Gastrocnemius medialis (tissue), 4 donors: ENCODE measurements at places on chromosomes 2 and 18. TPM values are rescaled to one million over a fixed set of nuclear protein-coding genes. Genes with fewer than 3 reads are reported as not detected.

GRCh38 chr2:94923196-94923595 is 52.0 kb downstream of the TEKT4 start:
- DNase-seq = no peak

VWA3B gene
- not detected for total RNA-seq

IGFBP2 gene
- total RNA-seq = 30.9 TPM

DNA sequence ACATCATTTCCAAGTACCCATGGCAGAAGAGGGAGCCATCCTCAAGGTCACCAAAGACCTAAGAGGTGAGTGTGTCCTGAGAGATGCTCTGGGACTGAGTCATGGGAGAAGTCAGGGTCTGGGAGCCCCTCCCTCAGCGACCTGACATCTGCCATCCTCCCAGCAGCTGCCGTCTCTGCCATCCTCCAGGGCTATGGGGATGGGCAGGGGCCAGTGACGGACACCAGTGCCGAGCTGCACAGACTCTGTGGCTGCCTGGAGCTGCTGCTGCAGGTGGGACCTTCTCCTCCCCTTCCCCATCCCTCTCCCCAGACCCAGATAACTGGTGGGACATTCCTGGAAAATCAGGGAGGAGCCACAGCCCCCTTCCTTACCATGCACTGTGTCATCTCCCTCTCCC is 1.5 kb downstream of the RUFY4 start:
- DNase-seq = no peak

SULT1C2 gene
- 0.10 TPM for total RNA-seq

GRCh38 chr2:35082072-35082471 is 1273.5 kb upstream of the CRIM1 start:
- no peak for DNase-seq

GRCh38 chr2:186716899-186717298 is 23.0 kb downstream of the FAM171B start:
- DNase-seq = no peak

DNA sequence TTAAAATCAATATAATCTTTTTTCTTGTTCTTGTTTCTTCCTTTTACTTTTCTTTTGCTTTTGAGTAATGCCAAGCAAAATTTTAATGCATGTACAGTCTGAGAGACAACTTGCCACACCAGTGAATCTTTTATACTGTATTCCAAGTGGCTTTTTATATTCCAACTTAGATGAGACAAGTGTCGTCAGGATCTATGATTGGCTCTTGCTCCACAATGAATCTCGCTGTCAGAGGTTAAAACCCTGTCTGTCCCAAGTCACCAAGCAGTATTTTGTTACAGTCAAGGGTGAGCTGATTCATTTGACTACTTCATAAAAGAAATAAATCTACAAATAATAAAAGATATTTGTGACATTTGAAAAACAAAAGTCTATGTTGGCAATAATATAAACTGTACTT is at the start of gene MSTN:
MSTN (minus strand) TSS at position 129 of the 400 bp plus-strand sequence. CDS start 133 bp downstream, outside the sequence.
- no peak for DNase-seq

HRH4 gene
- total RNA-seq = not detected

DNA sequence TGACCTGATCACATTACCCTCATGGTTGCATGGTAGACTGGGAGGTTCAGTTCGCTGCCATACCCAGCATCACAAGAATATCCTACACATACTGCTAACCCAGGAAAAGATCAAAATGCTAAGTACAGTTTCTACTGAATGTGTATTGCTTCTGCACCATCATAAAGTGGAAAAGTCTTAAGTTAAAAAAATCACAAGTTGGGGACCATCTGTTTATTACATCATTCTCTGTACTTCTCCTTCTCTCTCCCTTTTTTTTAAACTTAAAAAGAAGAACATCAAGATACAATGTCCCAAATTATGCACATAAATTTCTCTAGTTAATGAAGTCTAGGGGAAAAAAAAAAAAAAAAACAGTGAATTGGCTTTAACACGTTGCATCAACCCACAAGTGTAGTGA is 43.3 kb downstream of the NBAS start:
- DNase-seq = no peak

DNA sequence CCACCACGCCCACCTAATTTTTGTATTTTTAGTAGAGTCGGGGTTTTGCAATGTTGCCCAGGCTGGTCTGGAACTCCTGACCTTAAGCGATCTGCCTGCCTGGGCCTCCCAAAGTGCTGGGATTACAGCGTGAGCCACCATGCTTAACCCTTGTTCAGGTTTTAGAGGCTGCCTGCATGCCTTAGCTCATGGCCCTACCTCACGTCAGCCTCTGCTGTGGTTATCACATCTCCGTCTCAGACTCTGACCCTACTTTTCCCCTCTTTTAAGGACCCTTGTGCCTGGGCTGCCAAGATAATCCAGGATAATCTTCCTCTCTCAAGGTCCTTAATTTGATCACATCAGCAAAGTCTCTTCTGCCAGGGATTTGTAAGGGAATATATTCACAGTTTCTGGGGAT is 98.2 kb upstream of the PMAIP1 start:
- DNase-seq = no peak

MLPH gene
- 7.5 TPM for total RNA-seq

G6PC2 gene
- total RNA-seq = not detected

GRCh38 chr18:45828917-45829811 is 3.7 kb downstream of the SIGLEC15 start:
- no peak for DNase-seq

- no peak for DNase-seq
Observed at GRCh38 chr18:53490019-53490418, 734.5 kb downstream of the MBD2 start.

DNA sequence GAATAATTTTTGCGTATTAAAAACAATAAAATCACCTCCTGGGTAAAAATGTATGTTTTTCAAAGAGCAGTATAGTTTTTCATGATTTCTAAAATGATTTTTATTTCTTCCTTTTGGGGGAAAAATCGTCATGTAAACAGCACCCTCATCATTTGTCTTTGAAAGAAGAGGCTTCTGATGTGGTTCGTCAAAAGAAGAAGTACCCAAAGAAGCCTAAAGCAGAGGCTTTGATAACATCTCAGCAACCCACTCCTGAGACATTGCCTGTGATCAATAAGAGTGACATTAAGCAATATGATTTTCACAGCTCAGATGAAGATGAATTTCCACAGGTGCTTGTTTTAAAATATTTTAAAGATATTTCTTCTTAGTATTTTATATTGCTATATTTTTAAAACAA is 110.2 kb upstream of the KIF5C start:
- DNase-seq = no peak

GRCh38 chr2:121483021-121483420 is 47.7 kb upstream of the RNU4ATAC start:
- no peak for DNase-seq

DNA sequence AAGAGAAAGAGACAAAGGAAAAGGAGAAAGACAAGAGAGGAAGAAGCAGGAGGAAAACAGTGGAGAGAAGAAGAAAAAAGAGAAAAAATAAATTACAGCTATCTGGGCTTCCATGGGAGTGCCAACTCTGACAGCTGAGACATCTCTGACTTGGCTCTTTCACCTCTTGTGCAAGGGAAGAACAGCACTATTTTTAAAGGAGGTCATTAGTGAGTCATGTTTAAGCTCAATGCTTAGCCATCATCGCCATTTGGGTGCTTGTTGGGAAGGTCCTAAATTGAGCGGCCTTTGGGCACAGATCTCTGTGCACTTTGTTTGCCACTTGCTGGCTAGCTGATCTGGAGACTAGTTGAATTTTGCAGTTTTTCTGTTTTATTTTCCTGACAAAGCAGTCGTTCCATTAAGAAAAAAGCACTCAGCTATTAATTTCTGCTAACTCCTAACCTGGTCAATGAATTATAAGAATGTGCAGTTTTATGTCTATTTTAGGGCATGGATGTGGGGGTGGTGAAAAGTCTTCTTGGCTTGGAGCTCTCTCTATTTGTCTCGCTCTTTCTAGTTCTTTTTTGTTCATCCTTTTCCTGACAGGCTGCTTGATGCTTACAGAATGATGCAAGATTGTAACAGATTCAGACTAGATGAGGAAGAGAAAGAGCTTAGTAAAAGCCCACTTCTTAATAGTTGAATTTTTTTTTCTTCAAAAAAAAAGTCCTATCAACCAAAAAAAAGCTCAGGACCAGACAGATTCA is 231.5 kb downstream of the SLC8A1 start:
- DNase-seq = peak; percentile 4
